Stimulated activated CD4-positive, alpha-beta T cell treated with anti-CD3 and anti-CD28 coated beads, Interleukin-4, amount 100 ng/mL, for 4 hours (primary cell): ENCODE measurements at places on chromosomes 7 and 10.

DNA sequence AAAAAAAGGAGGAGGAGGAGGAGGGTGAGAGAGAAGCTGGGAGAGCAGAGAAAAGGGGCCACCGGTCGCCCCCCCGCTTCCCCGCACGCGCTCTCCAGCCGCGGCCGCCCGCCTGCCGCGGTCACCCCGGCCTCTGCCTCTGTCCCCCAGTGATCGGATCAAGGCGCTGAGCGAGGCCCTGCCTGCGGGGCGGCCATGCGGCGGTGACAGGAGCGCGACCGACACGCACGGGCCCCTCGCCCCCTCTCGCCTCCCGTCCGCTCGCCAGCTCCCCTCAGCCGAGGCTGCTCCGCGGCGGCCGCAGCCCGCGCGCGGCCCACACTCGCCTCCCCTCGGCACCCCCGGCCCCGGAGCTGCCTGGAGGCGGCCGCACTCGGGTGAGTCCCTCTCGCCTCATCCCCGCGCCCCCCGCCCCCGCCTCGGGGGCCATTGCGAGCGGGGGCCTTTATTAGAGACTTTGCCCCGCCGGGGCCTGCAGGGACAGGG, at the start of gene GTF2I:
Gene GTF2I, plus strand, starts transcription at position 27 of the 486 bp plus-strand sequence. CDS start 31,411 bp downstream, outside the sequence.
- DNase-seq, result no peak

DNA sequence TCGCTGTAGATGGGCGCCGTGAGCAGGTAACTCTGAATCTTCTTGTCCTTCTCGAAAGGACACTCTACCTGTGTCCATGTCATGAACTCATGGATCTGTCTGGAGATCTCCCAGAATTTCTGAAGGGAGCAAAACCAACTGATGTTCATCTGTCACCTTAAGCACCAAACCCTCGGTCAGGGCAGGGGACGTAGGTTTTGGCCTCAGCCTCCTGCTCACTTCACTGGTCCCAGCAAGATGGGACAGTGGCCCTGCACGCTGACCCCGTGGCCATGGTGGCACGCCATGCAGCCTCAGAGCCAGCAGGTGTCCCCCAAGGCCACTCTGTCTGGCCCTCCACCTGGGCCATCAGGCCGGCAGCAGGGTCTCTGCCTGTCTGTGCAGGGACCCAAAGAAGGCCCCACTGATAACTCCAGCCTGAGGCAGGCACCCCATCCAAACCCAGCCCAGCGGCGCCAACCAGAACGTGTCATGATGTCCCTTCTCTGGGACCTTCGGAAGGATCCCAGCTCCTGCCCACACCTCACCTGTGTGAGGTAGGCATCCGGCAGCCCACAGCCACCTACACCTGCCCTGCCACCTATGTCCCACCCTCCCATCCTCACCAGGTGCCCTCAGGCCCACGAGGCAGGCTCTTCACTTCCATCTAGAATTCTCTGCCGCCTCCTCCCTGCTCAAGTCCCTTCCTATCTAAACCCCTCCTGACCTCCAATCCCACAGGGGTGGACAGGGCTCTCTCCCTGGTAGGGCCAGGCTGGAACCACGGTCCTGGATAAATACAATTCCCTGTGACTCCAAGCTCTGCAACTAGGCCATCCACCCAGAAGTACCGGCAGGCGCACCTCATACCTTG, 59.0 kb downstream of the CSGALNACT2 start:
- DNase-seq, result no peak

GRCh38 chr7:26199301-26200037, 1.1 kb downstream of the HNRNPA2B1 start:
- peak; percentile 60 for DNase-seq

GRCh38 chr7:44416941-44417340, 73.5 kb downstream of the NUDCD3 start:
- DNase-seq, result no peak

GRCh38 chr7:20786049-20786412, 655 bp downstream of the SP8 start:
- DNase-seq, result no peak

GRCh38 chr10:77675347-77675746, 37.7 kb upstream of the KCNMA1 start:
- DNase-seq, result no peak

DNA sequence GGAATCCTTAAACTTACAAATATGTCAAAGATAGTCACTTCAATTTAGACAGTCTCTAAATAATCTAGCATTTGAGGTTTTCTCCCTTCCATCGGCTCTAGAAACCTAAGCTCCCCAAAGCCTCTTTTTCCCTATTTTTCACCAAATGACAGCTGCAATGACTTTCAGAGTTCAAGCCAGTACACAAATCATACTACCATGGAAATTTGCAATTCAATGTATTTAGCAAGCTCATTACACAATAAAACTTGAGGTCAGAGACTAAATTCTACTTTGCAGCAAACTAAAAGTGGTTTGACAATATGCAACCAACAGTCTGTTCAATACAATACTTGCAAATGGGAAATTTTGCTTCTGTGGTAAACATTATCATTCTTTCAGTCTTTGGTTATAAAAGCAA, 80.3 kb downstream of the SKIDA1 start:
- no peak for DNase-seq
